ACHN (cell line): ENCODE measurements at places on chromosomes 4 and X.

- peak; percentile 2 for DNase-seq
Measured at GRCh38 chrX:84168095-84168494, 19.9 kb downstream of the RPS6KA6 start.

GRCh38 chr4:170374770-170375169 is 285.0 kb upstream of the AADAT start:
- DNase-seq, result peak; percentile 60

- DNase-seq, result no peak
Measured at GRCh38 chr4:53480909-53481308, 103.5 kb downstream of the FIP1L1 start.

DNA sequence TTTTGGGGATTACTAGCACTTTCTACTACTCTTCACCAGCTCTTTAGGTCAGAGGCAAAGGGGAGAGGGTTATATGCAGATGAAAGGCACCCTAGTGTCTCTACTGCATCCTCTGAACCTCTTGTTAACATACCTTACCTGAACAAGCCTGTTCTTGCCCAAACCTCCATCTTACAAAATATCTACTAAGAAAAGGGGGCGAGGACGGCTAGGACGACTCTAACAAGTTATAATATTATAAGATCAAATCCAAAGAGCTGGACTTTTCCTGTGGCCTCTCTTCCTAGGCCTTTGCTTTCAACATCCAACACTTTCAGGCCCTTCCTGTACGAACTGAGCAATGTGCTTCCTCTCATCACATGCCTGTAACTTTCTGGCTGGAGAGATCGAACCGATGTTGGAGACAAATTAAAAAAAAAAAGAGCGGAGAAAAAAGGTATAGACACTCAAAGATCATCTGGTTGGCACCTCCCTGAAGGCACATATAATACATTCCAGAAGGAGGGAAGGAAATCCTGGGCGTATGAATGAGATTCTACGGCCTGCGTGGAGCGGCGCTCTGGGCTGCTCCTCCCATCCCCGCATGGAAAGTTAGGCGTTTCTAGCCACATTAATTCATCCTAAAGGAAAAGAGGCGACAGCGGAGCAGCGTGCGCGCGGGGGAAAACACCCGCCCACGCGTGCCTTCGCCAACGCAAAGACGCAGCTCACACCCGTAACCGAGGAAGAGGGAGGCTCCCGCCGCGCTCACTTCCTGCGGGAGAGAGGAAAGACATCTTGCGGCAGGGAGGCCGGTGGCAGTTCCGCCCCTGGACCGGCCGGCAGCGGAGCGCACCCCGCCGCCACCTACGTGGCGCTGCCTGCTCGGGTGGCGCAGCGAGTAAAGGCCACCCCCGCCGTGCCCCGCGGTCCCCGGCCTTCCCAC is 808 bp downstream of the PRDM5 start:
- peak; percentile 39 for DNase-seq

- DNase-seq, result no peak
Measured at GRCh38 chr4:154985673-154986072, 204.6 kb downstream of the RBM46 start.

GRCh38 chr4:155676430-155676825 is 9.8 kb downstream of the GUCY1A1 start:
- DNase-seq, result no peak

DNA sequence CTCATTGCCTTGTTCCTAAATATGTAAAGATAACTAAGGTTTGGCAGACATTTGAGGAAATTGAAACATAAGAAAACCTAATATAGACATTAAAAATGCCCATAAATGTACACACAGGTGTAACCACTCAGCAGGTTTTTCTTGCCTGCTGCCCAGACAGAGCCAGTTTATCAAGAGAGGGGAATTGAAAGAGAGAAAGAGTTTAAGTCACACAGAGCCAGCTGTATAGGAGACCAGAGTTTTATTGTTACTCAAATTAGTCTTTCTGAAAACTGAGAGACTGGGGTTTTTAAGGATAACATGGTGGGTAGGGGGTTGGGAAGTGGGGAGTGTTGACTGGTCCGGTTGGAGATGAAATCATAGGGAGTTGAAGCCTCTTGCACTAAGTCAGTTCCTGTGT is 119.0 kb downstream of the CFAP299 start:
- no peak for DNase-seq

GRCh38 chr4:73904491-73904890 is 35.3 kb downstream of the CXCL1 start:
- DNase-seq, result no peak

DNA sequence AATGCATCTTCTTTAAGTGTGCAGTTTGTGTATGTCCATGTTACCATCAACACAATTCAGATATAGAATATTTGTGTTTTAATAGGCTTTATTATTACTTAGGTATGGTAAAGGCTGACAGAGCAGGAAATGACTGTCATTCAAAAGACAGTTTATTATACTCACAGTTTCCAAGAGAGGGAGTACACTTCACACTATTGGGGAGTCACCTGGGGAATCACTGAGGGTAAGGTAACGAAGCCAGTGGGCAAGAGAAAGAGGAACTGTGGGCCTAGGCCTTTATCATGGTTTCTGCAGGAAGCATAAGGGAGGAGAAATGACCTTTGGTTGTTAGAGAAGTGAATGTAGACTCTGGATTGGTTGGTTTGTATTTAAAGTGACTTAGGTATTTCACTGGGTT is 235.1 kb upstream of the HCCS start:
- no peak for DNase-seq

GRCh38 chrX:12779534-12779933 is 11.7 kb upstream of the PRPS2 start:
- peak; percentile 70 for DNase-seq

GRCh38 chr4:126969360-126970235 is 663.2 kb upstream of the INTU start:
- DNase-seq, result no peak

GRCh38 chrX:76433219-76433618 is 5.7 kb downstream of the MAGEE1 start:
- no peak for DNase-seq

DNA sequence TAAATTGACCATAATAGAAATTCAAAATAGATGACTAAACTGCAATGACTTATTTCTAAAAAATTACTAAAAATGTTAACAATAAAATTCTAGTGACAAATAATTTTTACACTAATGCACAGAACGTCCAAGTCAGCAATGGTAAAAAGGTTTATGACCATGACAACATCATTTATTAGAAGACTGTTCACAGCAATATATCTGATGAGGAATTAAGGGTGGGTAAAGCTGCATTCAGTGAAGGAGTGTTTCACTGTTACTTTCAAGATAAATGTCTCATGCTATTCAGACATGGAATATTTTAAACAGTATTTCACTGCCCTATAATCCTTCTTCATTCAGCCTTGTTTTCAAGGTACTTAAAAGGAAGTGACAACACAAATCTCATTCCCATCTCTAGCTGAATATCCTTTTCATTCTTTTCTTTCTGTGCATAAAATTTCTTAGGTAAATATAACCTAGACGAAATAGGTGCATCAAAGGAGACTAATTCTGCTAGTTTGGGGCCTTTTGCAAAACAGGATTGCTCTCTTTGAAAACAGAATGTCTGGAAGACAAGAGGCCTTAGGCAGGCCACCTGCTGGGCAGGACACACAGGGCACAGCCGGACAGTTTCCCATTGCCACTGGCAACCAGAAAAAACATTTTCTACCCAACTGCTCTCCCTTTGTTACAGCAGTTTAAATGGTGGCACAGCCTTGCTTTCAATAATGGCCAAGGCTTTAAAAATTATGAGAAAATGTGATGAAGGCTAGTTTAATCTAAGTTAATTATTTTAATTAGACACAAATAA is 600.3 kb downstream of the SPRY1 start:
- no peak for DNase-seq

DNA sequence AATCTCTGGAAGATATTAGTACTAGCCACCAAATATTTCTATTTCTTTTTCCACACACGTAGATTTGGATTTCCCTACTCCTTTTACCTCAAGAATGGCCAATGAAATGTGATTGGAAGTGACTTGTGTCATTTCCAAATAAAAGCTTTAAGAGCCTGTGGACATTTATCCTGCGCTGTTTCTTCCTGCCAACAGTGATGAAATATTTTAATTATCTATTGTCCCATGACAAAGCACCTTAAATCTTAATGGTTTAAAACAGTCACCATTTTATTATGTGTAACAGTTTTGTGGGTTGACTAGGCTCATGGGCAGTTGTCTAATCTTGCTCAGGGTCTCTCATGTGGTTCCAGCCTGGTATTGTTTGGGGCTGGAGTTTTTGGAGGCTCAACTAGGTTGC is 3.5 kb upstream of the PGRMC2 start:
- no peak for DNase-seq
